ENCODE measurements at places on chromosomes 13 and 19. TPM values are rescaled to one million over a fixed set of nuclear protein-coding genes. Genes with fewer than 3 reads are reported as not detected.

- DNase-seq: no peak
Measured at GRCh38 chr13:84563611-84564010, 681.3 kb upstream of the SLITRK1 start.

DNA sequence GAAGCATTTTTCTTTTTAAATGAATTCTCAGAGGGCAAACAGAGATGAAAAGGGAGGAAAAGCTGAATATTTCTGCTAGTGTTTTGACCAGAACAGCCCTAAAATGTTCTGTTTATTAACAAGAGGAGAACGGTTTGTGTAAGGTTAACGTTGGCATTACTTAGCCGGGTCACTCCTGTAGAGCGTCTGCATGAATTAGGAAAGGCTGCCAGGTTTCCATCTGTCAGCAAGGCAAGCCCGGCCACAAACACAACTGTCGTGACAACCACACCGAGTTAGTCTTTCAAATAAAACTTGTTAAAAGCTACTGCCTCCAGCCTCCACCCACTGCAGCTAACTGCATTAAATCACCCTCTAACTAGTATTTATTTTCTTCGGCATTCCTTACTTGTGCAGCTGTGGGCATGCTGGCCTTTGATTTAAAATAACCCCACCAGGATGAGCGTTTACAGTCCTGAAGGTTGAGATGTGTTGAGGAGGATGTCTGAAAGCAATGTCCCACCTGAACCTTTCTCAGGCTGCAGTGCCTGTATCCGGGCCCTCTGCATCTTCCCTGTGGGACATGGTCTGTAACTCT, 527.9 kb downstream of the FGF9 start:
- no peak for DNase-seq

DNA sequence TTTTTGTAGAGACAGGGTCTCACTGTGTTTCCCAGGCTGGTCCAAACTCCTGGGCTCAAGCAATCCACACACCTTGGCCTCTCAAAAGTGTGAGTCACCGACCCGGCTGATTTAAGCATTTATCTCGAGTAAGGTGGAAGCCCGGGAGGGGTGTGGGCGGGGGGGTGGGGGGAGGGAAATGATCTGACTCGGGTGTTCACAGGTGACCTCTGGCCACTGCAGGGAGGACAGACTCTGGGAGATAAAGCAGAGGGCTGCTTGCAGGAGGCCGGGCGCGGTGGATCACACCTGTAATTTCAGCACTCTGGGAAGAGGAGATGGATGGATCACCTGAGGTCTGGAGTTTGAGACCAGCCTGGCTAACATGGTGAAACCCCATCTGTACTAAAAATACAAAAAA, 7.9 kb downstream of the DENND1C start:
- DNase-seq: no peak

GRCh38 chr19:33348301-33349010, 25.1 kb upstream of the CEBPG start:
- peak; percentile 69 for DNase-seq

DNA sequence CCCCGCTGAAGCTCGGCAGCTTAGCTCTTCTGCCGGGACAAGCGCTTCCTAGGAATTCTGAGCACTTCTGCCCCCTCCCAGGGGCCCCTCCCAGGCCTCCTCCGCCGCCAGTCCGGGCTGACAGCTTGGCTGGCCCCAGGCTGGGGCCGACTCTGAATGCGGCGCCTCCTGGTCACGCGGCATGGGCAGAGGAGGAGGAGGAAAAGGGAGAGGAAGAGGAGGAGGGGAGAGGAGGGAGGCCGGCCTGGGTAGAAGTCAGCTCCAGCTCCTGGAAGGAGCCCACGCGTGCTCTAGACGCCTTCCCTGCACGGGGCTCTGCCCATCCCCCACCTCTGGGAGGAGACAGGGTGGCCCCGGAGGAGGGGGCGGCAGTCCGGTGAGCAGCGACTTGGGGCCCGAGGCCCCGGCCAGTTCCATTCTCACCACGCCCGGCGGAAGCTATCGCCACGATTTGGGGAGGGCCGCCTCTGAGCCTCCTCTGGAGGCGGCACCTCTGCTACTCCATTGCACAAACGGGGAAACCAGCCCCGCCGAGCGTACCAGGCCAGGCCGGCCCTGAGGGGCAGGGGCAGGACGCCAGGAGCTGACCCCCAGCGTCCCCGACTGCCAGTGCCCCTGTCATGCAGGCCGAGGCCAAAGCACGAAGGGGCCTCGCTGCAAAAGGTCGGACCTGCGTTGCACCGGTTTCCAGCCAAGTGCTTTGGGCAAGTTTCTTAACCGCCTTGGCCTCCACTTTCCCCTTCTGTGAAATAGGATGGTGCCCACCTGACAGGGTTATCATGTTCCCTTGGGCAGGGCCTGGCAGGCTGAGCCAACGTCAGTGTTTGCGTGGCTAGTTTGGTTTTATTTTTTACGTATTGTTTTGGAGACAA, 31.6 kb downstream of the CCNE1 start:
- peak; percentile 28 for DNase-seq

- DNase-seq: peak; percentile 81
Measured at GRCh38 chr19:751501-752341, 809 bp downstream of the MISP start.

Gene STAP2
- total RNA-seq: 7.5 TPM

Gene LGALS7B
- total RNA-seq: not detected

Gene TMEM150B
- not detected for total RNA-seq

Gene CGB3
- total RNA-seq: not detected

Gene IRGC
- total RNA-seq: not detected

All from fibroblast of the aortic adventitia (primary cell).